Heart right ventricle (tissue), 16 donors: ENCODE measurements at places on chromosomes 3 and 15. TPM values are rescaled to one million over a fixed set of nuclear protein-coding genes. Genes with fewer than 3 reads are reported as not detected.

ROBO1 gene
- 6.1 TPM for total RNA-seq

LSAMP gene
- total RNA-seq: 8.7 TPM

FAM174B gene
- 11.0 TPM for total RNA-seq

TMEM40 gene
- 0.68 TPM for total RNA-seq

CRTAP gene
- total RNA-seq: 89.5 TPM

ECT2 gene
- total RNA-seq: 5.3 TPM

ADAMTS17 gene
- total RNA-seq: 0.61 TPM

SPATA12 gene
- not detected for total RNA-seq

EIF2B5 gene
- total RNA-seq: 30.1 TPM

GLDN gene
- 14.9 TPM for total RNA-seq

SHF gene
- total RNA-seq: 6.4 TPM

PLS1 gene
- total RNA-seq: 1.7 TPM

TEX55 gene
- not detected for total RNA-seq

LHFPL4 gene
- not detected for total RNA-seq

ITIH4 gene
- 6.6 TPM for total RNA-seq

SLMAP gene
- total RNA-seq: 204 TPM

MKRN2OS gene
- total RNA-seq: not detected

CCDC32 gene
- total RNA-seq: 16.0 TPM

PLIN1 gene
- 21.4 TPM for total RNA-seq

KLF15 gene
- total RNA-seq: 26.1 TPM

UQCC5 gene
- total RNA-seq: 64.5 TPM

MOBP gene
- total RNA-seq: 0.07 TPM

SCN11A gene
- 0.06 TPM for total RNA-seq

BCL6 gene
- 27.9 TPM for total RNA-seq

ARL14 gene
- not detected for total RNA-seq

VGLL3 gene
- 1.9 TPM for total RNA-seq

PHLDB2 gene
- 85.7 TPM for total RNA-seq

C15orf62 gene
- not detected for total RNA-seq

C3orf33 gene
- 5.6 TPM for total RNA-seq

SI gene
- not detected for total RNA-seq

SAMD7 gene
- not detected for total RNA-seq

TTC21A gene
- total RNA-seq: 2.0 TPM

TMA7 gene
- total RNA-seq: 227 TPM

LPCAT4 gene
- total RNA-seq: 36.9 TPM

C2CD4A gene
- not detected for total RNA-seq

ENTPD3 gene
- not detected for total RNA-seq

ANKRD63 gene
- total RNA-seq: 0.37 TPM

PCSK6 gene
- total RNA-seq: 23.7 TPM

MKRN3 gene
- 0.64 TPM for total RNA-seq

GOLGA8Q gene
- 5.4 TPM for total RNA-seq

ROPN1 gene
- 0.42 TPM for total RNA-seq

B3GNT5 gene
- total RNA-seq: 2.0 TPM

SLC35G2 gene
- total RNA-seq: 1.7 TPM

ACTC1 gene
- 17,095 TPM for total RNA-seq

PLA2G4F gene
- 2.0 TPM for total RNA-seq

PCNP gene
- total RNA-seq: 130 TPM

GNB4 gene
- 12.5 TPM for total RNA-seq
